ENCODE measurements at places on chromosomes 3 and 15.

DNA sequence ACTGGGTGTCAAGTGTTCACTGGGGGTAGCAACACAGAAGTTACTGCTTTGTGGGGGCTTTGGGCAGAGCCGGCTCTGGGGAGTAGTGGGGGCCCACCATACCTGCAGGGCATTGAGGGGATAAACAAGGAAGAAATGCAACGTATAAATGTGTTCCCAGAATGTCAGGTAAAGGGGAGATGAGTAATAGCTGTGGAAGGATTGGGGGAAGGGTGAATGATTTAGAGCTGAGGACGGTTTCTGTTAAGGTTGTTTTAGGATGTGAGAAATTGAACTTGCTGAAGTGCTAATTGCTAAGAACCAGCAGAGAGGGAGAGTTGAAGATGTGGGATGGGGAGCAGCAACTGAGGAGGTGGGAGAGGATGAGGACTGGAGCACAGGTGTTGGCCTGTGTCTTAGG is 10.7 kb downstream of the SCG5 start:
- no peak overlapping the region for H3K4me3 ChIP-seq
- no peaks in the 10 kb centered on the region for H3K4me1 ChIP-seq
- H3K27ac ChIP-seq = no peak overlapping the region
- no peaks in the 10 kb centered on the region for H3K27me3 ChIP-seq
- no peaks in the 10 kb centered on the region for H3K36me3 ChIP-seq

DNA sequence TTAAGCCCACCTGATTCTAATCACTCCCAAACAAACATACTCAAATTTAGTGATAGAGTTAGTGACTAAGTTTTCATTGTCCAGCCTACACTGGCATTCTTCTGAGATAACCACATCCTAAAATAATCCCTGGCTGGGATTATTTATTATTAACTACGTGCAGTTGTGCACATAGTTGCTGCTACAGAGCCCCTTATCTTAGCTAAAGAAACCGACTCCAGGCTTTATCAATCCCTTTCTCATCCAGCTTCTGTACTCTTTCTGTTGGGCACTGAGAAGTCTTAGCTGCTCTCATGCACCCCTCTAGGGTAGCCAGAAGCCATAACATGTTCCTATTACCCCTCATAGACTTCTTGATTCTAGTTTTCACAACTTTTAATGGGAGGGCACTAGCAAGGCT is 208.7 kb downstream of the MBNL1 start:
- DNase-seq = no peak
- no peaks in the 10 kb centered on the region for H3K27me3 ChIP-seq
- no peaks in the 10 kb centered on the region for H3K4me1 ChIP-seq
- no peak overlapping the region for H3K27ac ChIP-seq
- H3K4me3 ChIP-seq = no peak overlapping the region
- H3K36me3 ChIP-seq = no peaks in the 10 kb centered on the region

DNA sequence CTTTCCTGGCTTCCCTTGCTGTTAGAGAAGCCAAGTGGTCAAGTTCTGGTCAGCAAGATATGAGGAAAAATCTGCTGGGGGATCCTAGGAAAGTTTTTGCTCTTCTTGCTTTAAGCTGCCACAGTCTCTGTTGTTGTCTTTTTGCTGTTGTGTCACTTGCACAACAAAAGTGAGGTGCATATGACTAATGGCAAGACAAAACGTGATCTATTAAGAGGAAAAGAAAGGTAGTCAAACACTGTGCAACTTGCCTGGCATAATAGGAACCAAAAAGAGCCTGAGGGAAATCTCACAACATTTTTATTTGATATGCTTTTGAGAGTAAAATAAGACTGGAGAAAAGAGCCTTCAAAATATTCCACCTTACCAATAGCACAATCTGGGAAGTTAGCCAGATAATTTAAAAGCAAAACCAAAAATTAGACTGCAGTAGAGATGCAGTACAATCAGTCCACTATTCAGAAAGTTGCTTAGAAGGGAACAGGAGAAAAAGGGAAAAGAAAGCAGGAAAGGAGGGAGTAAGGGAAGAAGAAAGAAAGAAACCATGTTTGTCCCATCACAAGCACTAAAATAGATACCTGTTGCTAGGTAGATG is 110.0 kb upstream of the SLC4A7 start:
- H3K27ac ChIP-seq = peak overlapping the region; percentile 3
- no peaks in the 10 kb centered on the region for H3K4me1 ChIP-seq
- no peaks in the 10 kb centered on the region for H3K36me3 ChIP-seq
- no peak overlapping the region for H3K4me3 ChIP-seq
- DNase-seq = no peak

DNA sequence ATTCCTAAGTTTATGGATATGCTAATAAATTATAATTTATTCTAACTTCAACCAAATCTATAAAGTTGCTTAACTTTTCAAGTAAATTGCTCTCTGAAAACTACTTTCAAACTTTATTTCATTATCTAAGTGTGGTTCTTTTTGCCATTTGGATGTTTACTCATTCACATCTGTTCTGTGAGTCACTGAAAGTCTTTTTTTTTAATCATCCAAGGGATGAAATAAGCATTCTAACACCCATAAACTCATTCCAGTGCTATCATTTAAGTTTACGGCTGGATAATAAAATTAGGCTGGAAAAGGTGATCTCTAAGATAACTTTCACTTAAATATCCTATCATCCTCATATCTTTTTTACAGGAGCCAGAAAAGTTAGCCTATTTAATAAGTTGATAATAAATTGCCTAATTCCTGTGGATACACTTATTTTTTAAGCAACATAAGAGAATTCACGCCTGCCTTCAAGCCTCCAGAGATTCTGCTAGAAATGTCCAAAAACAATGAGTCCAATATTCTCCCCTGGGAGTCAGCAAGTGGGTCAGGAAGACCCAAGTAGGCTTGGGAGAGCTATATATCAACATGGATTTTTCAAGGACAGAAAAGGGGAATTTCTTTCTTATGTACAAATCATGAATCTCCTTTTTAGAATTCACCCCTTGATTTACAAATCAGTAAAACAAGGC is 25.8 kb downstream of the SCG3 start:
- no peaks in the 10 kb centered on the region for H3K36me3 ChIP-seq
- H3K4me1 ChIP-seq = peaks cover 11% of the 10 kb centered on the region
- H3K4me3 ChIP-seq = no peak overlapping the region
- no peak for DNase-seq

DNA sequence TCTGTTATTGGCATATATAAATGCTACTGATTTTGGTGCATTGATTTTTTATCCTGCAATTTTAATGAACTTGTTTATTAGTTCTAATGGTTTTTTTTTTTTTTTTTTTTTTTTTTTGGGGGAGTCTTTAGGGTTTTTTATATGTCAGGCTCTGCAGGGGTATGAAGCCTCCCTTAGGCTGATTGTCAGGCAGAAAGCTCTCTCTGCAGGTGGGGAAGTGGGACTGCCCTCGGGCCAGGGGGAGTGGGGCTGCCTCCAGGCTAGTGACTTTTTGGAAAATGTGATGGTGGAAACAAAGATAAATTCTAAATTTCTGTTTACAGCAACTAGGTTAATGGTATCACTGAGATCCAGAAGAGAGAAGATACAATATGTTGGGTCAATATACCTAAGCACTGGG is 14.4 kb upstream of the NAALADL2 start:
- H3K4me1 ChIP-seq = no peaks in the 10 kb centered on the region
- H3K27ac ChIP-seq = no peak overlapping the region
- DNase-seq = no peak
- no peaks in the 10 kb centered on the region for H3K36me3 ChIP-seq

GRCh38 chr3:188217011-188217463 is 63.1 kb downstream of the LPP start:
- peaks cover 21% of the 10 kb centered on the region for H3K4me1 ChIP-seq
- DNase-seq = no peak
- no peaks in the 10 kb centered on the region for H3K36me3 ChIP-seq
- H3K4me3 ChIP-seq = no peak overlapping the region
- H3K27me3 ChIP-seq = no peaks in the 10 kb centered on the region

DNA sequence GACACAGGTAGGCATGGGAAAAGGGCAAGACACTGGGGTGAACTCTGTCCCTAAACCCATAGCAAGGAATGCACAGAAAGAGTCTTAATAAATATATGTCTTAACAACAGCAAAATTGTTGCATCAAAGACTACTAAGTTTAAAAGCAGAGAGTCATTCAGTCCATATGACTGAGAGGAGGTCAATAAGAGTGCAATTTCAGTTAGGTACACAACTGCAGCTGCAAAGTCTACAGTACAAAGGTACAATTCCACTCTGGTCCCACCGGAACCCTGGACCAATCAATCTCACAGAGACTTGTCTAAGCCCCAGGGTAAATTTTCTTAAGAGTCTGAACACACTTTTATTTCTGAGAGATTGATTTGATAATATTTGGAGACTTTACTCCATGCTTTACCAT is 6.9 kb downstream of the CP start:
- no peak for DNase-seq
- H3K36me3 ChIP-seq = no peaks in the 10 kb centered on the region
- H3K4me1 ChIP-seq = no peaks in the 10 kb centered on the region
- H3K27ac ChIP-seq = no peak overlapping the region

DNA sequence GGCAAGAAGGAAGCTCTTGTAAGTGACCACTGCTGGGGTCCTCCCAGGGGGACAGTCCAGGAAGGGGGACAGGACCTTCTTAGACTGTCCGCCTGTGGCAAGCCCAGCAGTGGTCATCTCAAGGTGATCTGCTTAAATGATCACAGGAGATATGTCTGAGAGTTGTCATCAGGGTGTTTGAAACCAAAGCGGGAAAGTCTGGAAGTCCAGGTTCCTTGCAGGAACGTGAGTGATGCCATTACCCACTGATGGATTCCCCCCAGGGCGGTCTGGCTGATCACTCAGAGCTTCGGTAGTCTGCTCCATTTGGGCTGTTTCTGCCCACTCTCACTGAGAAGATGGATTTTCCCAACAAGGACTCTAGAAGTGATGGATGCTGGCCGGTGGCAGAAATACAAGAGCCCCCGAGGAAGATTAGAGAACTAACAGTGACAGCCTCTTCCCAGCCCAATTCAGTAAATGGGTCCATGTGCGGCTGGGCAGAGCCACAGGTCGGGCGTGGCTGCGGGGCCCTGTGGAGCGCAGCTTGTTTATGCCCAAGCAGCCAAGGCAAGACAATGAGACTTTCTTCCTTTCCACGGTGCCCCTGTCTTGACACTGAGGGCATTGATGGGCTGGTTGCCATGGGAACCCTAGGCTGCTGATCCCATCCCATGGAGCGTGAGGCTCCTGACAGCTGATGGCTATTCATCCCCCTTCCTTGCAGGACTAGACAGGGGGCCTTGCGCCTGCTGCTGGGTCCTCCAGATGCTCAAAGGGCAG is 9.5 kb downstream of the PCSK6 start:
- no peak overlapping the region for H3K27ac ChIP-seq
- no peak for DNase-seq
- H3K4me3 ChIP-seq = no peak overlapping the region
- H3K27me3 ChIP-seq = no peaks in the 10 kb centered on the region
- H3K36me3 ChIP-seq = no peaks in the 10 kb centered on the region

DNA sequence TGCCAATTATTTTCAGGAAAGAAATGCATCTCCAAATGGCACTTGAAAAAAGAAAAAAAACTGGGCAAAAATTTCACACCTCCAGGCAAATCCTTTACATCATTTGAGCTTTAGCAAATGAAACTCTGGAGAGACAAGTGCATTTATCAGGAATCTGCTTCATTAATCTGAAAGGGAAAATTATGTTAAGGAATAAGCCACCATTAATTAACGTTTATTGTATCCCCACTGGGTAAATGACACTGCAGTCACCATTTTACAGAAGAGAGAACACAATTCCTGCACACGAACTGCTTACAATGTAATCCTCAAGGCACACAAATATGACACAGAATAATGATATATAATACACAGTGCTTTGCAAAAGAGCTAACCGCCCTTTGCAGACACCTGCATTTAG is 217.3 kb downstream of the OSBPL10 start:
- H3K36me3 ChIP-seq = no peaks in the 10 kb centered on the region
- H3K4me3 ChIP-seq = no peak overlapping the region
- no peaks in the 10 kb centered on the region for H3K27me3 ChIP-seq

- H3K4me1 ChIP-seq = no peaks in the 10 kb centered on the region
- H3K36me3 ChIP-seq = no peaks in the 10 kb centered on the region
- H3K4me3 ChIP-seq = no peak overlapping the region
- no peaks in the 10 kb centered on the region for H3K27me3 ChIP-seq
Observed at GRCh38 chr3:153901152-153901551, 220.0 kb upstream of the ARHGEF26 start.

GRCh38 chr15:65766422-65767263 is 25.4 kb downstream of the DENND4A start:
- DNase-seq = no peak
- H3K27me3 ChIP-seq = no peaks in the 10 kb centered on the region
- H3K27ac ChIP-seq = no peak overlapping the region

DNA sequence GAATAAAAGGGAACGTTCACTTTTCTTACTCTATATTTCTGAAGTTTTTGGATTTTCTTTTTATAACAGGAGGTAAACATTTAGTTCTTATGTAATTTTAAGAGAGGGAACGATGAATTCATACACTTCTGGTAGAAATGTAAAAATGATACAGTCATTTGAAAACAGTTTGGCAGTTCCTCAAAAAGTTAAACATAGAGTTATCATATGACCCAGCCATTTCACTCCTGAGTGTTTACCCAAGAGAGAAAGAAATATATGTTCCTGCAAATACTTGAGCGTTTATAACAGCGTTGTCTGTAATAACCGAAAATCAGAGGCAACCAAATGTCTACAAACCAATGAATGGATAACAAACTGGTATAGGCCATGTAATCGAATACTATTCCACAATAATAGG is 20.8 kb upstream of the CCR9 start:
- H3K4me1 ChIP-seq = no peaks in the 10 kb centered on the region
- no peak overlapping the region for H3K4me3 ChIP-seq
- no peak for DNase-seq
- no peaks in the 10 kb centered on the region for H3K36me3 ChIP-seq
- no peak overlapping the region for H3K27ac ChIP-seq

DNA sequence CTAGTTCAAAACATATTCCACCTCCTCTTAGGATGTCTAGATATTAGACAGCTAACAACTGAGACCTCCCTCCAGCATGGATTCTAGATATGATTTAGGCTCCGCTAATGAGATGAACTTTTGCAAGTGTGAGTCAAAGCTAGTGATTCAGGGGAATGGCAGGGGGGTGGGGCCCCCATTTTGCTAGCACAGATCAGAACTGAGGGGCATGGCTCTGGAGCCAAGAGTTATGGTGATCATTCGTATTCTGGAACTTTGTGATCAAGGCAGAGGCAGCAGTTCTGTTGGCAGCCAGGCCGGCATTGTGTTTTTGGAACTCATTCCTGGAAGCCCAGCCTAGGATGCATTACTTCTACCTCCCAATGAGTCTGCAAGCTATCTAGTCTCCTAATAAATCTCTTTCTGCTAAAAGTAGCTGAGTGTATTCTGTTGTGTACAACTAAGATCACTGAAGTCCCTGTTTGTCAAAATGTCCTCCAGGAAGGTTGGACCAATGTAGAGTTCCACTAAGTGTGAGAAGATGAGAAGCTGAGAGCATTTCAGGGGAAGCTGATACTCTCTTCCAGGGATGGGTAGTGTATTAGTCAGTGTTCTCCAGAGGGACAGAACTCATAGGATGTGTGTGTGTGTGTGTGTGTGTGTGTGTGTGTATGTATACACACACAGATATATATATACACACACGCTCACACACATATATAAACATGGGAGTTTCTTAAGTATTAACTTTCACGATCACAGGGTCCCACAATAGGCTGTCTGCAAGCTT is 312.7 kb downstream of the TLE3 start:
- no peak overlapping the region for H3K4me3 ChIP-seq
- DNase-seq = no peak
- no peaks in the 10 kb centered on the region for H3K4me1 ChIP-seq
- H3K27me3 ChIP-seq = no peaks in the 10 kb centered on the region
- H3K27ac ChIP-seq = no peak overlapping the region

Measured in tibial nerve (tissue), 4 donors.